ENCODE measurements at places on chromosomes 11 and 22. TPM values are rescaled to one million over a fixed set of nuclear protein-coding genes. Genes with fewer than 3 reads are reported as not detected.

DNA sequence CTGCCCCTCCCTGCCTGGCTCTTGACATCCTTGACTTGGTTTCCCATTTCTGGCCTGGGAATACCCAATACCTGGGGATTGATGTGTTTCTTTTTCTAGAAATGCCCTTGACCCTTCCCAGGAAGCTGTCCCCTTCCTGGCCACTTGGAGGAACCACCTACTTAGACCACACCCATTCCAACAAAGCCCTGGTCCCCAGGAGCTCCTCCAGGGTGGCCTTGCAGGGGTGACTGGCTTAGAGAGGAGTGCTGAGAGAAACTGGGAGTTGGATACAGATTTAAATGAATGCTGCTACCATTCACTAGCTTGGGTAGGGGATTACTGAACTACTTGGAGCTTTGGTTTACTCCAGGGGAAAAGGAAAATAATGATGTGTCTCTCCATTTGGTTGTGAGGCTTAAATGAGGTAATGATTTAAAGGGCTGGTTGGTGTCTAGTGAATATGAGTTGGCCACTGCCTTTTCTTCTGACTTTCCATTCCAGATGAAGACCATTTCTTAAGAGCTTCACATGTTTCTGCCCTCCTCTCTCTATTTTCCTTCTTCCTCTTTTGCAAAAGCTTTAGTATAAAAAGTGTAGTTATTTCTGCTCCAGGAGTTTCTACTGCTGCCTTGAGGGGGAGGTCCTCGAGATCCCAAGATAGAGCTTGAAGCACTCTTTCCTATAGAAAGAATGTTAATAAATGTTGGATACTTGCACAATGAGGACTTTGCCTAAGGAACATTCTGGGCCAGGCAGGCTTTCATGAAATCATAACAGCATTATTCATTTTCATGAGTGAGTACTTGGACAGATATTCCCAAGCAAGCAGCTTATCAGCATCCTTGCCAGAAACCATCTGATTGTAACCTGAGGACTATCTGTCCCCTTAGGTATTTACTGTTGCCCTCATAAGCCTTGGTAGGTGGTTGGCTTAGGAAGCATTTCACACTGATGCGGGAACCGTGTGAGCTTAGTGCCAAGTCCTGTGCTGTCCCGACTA lies 22.4 kb downstream of the PANX1 start:
- peak; percentile 83 for DNase-seq

DNA sequence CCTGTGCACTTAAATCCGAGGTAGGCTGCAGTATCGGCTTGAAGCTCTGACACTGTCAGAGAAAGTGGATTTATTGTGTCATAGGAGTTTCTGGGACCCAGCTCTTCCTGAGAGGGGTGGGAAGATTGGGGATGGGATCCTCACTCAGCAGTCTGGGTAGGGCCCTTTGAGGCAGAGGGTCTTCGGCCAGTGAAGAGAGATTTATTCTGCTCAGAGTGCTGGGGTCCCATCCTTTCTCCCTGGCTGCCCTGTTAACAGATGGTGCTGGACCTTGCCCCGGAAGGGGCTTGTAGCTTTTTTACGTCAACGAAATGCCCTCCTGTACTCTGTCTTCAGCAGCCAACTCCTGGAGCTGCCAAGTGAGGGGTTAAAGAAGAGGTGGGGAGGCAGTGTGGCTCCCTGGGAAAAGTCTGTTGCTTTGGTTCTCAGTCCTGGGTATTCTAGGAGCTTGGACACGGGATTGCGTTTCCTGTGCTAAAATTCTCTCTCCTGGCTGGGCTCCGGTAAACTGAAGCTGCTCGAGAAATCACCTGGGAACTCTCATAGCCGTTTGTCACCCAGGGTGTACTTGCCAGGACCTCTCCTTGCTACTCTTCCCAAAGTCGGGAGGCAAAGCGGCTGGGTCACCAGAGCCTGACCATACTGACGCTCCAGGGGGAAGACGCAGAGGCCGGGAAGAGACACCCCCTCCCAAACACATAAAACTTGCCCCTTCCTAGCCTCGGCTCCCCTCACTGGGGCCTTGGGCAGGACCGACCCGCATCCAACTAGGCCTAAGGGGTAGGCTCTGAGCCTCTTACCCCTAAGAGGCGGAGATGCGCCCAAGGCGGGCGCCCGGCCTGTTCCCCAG lies 806 bp upstream of the SMDT1 start:
- peak; percentile 64 for DNase-seq

DNA sequence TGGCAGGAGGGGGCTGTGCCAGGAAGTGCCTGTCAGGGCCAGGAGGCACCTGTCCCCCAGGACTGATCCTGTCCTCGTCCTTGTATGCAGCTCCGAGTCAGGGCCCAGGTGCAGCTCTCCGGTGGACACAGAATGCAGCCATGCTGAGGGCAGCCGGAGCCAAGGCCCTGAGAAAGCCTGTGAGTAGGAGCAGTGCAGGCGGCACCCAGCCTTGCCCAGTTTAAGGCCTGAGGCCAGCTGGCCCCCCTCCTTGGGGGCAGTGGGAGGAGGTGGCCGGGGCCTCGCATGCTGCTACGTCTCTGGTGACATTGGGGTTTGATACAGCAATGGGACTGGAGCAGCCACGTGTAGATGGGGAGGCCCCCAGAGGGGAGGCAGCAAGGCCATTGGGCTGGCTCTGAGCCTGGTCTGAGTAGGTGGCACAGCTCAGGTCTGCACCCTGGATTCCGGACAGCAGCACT lies 34.9 kb downstream of the SBF1 start:
- DNase-seq, result no peak

GRCh38 chr11:27410272-27410671 lies 47.3 kb upstream of the CCDC34 start:
- no peak for DNase-seq

CHST1 gene
- 0.97 TPM for total RNA-seq

DNA sequence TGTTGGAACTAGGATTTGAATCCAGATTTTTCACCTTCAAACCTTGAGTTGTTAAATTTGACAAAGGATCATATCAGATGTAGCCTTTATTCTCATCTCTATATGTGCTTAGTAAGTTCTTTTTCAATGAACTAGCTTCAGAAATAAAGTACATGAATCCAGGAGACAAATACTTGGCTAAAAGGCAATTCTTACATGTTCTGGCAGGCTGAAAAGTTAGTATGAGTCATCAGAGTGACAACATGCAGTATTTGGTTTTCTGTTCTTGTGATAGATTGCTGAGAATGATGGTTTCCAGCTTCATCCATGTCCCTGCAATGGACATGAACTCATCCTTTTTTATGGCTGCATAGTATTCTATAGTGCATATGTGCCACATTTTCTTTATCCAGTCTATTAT lies 40.4 kb downstream of the BBOX1 start:
- no peak for DNase-seq

DNA sequence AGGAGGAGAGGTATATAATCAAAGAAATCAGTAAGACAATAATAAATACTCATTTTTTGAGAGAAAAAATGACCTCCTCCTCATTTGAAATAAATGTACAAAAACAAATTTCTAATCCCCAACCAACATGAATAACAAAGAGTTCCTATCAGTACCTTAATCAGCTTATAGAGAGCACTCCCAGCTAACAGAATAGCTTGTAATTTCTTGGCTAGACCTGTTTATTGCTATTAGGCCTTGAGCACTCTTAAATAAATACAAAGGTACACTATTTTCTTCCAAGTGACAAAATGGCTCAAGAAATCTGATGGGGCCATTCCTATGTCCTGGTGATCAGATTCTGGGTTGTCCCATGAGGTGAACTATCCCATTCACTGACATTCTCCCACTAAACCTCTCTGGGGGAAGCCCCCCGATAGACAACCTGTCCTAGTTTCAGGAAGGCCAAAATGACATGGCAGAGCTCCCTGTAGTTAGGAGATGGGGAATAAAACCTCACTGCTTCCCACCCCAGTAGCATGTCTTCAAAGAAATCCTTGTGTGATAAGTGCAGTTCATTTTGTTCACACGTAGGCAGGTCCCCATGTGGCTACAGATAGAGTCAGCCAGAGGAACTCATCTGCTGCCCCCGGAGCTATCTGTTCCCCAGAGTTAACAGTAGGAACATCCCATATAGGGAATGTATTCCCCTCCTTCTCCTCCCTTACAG lies 385.7 kb downstream of the SOX6 start:
- DNase-seq, result no peak

- DNase-seq, result no peak
Observed at GRCh38 chr11:130386056-130386455, 42.4 kb downstream of the ADAMTS8 start.

TMPRSS5 gene
- under 0.01 TPM for total RNA-seq

DNA sequence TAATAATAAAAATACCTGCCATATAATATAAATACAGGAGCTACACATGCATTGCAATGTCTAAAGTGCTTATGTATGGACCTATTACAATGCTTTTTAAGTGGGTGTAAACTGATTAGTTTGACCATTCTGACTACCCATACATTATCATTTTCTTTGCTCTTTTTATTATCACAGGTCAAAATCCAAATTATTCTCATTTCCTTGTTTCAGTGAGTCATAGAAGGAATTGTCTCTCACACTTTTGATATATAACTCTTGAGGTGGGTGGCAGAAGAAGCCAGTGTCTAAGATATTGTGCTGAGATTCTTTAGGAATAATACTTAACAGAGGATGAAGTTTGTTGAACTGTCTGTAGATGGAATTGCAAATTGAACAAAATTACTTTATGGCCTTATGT lies 35.6 kb downstream of the GAS2 start:
- no peak for DNase-seq

- DNase-seq, result peak; percentile 33
Observed at GRCh38 chr11:126607374-126607773, 251.9 kb downstream of the ST3GAL4 start.

- DNase-seq, result no peak
Observed at GRCh38 chr11:60078745-60079144, 9.7 kb upstream of the MS4A2 start.

DNA sequence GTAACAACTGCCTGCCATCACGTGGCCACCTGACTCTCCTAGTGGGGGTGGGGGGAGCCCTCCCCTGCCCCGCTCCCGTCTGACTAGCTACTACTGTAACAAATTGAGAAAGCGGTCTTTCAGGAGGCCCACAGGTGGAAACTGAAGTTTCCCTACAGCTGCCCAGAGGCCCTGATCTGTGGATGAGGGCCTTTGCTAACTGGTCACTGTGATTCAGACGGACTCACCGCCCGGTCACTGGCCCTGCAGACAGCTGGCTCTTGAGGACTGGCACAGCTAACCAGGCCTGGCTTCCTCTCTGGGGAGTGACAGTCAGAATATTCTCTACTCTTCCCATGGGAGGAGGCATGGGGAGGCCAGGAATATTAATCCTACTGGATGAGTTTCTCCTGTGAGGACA lies 116.8 kb downstream of the ARHGAP8 start:
- DNase-seq, result no peak

DNA sequence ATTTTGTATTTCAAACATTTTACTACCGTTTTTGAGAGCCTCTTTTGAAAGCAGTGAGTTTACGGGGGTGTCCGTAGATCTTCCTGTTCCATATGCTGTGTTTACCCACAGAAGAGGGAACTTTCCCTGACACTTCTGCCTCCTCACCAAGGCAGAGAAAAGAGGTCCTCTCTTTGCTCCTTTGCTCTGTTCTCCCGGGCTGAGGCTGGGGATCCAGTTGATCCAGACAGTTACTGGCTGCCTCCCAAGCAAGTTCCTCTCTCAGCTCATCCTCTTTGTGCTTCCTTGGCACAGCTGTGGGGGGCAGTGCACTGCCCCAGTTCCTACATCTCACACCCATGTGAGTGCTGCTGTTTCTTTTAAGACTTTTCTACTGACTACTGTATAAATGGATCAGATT lies 813.7 kb downstream of the NTM start:
- no peak for DNase-seq

GRCh38 chr11:1305063-1305495 lies 4.4 kb downstream of the TOLLIP start:
- no peak for DNase-seq

DNA sequence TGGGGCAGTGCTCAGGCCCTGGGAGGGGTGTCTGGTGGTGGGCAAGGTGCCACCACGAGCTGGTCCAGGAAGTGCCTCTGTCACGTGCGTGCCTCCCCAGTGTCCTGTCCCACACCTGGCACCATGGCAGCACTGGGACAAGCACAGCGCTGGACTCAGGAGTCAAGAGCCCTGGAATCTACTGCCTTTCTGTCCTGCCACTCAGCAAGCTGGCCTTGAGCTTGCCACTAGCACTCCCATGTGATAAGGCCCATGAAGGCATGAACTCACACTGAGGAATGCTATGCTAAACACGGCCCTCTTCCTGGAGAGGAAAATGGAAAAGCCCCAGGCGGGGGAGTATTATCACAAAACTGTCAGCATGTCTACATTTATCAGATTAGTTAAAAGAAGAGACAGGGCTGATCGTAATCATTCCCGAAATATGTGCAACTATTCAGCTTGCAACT lies 50.7 kb upstream of the SLC35C1 start:
- peak; percentile 65 for DNase-seq

DNA sequence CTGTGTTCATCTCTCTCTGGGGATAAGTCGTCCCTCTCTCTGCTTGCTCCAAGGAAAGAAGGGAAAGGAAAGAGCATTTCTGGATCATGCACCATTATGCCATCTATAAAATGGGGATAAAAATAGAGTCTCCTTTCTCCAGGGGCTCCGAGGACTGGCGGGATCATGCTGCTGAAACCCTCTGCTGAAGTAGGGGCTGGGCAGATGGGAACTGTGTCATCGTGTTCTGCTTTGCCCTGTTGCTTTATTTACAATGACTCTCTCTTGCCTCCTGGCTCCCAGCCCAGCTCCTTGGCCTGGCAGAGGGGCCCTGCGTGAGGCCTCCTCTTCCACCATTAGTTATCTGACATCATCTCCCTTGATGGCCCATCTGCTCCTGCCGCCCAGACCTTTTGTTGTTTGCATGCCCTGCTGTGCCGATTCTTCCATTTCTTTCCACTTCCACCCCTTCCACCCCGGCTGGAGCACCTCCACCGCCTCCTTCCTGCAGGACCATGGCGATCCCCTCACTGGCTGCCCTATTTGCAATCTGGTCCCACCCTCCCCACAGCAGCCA lies 200.9 kb downstream of the MYO18B start:
- DNase-seq, result no peak

HARBI1 gene
- total RNA-seq, result 4.8 TPM

MIOX gene
- total RNA-seq, result not detected

PHF21B gene
- total RNA-seq, result not detected

CHRM1 gene
- total RNA-seq, result not detected

DNA sequence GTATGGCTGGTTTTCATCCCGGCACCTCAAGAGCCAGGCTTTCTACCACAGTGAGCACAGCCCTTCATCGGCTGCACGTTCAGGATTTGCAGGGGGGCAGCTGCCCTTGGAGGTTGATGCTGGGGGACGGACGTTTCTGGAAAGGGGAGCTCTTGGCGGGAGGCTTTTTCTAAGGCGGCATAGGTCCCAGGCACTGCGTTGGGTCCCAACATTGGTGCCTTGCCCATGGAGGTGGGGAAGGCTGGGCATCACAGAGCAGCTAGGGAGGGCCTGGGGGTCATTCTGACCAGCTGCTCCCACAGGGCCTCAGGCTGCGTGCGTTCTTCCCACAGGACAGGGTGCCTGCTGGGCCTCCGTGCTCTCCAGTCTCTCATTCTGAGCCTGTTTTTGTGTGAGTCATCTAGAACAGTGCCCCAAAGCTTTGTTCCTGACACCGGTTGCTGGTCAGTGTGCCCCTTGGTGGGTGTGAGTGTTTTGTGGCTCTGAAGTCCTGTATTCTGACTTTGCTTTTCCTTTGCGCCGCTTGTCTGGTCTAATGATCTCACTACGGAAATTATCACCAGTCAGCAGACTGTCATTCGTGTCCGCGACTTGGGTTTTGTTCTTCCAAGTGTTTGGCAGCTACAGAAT lies 275.9 kb downstream of the TBC1D22A start:
- no peak for DNase-seq
